ENCODE measurements at places on chromosomes 7 and 10. TPM values are rescaled to one million over a fixed set of nuclear protein-coding genes. Genes with fewer than 3 reads are reported as not detected.

GRCh38 chr7:108908456-108908855 is 338.8 kb downstream of the DNAJB9 start:
- no peak for DNase-seq

DNA sequence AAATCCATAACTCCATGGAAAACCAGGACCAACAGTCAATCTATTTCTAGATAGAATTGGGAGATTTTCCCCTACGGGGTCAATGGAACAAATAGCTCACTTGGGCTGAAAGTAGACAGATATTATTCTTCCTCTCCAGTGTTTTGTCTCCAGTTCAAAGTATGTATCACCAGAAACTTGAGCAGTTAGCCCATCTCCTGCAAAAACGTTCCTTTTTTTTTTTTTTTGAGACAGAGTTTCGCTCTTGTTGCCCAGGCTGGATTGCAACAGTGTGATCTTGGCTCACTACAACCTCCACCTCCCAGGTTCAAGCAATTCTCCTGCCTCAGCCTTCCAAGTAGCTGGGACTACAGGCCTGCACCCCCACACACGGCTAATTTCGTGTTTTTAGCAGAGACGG is 390.0 kb upstream of the AUTS2 start:
- DNase-seq: no peak

DNA sequence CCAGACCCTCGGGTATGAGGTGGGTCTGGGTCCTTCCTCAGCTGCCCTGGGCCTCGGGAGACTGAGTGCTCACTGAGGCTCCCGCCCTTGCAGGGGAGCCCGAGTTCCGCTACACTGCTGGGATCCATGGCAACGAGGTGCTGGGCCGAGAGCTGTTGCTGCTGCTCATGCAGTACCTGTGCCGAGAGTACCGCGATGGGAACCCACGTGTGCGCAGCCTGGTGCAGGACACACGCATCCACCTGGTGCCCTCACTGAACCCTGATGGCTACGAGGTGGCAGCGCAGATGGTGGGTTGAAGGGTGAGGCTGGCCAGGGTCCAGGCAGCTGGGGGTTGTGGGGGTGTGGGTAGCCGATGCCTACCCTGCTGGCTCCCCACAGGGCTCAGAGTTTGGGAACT is 7.6 kb downstream of the AEBP1 start:
- DNase-seq: no peak

DNA sequence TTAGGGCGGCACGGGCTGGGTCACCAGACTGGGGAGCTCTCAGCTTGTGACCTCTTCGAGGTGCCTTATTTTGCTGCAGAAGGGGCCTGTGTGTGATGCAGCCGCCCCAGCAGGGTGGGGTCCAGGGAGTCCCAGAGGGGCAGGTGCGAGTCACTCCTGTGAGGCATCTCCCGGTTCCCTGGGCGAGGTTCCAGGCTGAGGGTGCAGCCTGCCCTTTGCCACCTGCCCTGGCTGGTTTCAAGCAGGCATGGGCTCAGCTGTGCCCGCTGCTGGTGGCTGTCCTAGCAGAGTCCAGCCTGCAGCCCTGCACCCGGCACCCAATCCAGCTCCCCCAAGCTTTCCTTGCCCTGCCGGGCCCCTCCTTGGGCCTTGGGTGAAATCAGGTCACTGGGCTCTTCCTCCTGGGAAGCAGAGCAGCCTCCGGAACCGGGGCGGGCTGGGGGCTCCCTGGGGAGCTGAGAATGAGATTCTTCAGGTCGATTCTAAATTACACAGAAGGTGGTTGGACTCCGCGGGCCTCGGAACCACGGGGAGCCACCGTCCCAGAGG is 64.8 kb downstream of the PWWP2B start:
- DNase-seq: no peak

GRCh38 chr10:35017608-35018007 is 72.5 kb downstream of the CUL2 start:
- DNase-seq: no peak

GRCh38 chr10:123126246-123126645 is 9.5 kb upstream of the HMX3 start:
- DNase-seq: no peak

- peak; percentile 85 for DNase-seq
These were observed 442 bp upstream of the LZTS2 start for GRCh38 chr10:100998991-100999741.

DNA sequence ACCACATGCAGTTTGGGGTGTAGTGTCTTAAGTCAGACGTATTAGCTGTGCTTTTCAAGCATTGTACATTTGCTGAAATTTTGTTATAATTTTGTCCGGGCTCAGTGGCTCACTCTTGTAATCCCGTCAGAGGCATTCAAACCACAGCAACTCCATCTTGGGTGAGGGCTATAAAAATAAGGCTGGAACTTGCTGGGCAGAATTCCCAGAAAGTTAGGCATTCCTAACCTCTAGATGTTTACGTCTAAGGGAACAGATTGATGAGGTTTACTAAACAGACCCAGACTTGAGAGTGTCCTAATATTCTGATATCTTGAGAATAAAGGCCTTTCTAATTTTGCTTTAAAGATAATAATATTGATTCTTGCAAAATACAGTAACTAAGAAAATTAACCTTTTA is 957.8 kb downstream of the NXPH1 start:
- no peak for DNase-seq

DNA sequence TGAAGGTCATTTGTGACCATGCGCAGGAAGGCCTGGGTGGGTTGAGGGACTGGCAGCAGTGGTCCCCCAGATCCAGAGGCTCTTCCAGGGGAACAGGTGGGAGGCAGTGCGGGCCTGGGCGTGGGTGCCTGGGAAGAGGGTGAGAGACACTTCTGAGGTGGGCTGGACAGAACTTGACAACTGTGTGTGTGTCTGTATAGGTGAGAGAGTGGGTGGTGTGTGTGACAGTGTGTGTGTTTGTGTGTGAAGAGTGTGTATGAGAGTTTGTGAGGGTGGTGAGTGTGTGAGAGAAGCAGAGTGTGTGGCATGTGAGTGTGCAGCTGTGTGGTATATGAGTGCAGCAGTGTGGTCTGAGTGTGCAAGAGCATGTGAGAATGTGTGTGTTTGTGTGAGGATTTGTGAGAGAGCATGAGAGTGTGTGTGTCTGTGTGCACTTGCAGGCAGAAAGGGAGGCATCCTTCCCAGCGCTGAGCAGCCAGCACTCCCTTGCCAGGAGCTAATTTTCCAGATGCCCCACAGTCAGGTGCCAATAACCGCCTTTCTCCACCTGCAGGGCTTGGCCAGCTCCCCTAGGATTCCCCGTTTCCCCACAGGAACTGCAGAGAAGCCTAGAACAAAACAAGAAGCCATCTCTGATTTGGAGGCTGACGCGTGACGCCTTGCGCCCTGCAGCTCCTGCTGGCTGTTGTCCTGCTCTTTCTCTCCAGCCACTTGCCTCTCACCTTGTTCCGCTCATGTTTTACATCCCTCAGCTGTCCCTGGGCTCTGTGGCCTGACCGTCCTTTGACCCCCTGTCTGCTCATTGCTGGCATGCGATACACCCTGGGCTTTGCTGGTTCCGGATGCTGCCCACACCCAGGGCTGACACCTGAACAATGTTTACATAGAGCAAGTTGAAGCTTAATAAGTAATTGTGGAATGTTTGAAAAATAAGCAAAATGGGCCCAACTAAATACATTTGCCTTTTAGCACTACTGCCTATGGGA is 88.0 kb downstream of the TMEM178B start:
- DNase-seq: no peak

- no peak for DNase-seq
These were observed 6.2 kb downstream of the GSAP start for GRCh38 chr7:77409739-77410547.

DNA sequence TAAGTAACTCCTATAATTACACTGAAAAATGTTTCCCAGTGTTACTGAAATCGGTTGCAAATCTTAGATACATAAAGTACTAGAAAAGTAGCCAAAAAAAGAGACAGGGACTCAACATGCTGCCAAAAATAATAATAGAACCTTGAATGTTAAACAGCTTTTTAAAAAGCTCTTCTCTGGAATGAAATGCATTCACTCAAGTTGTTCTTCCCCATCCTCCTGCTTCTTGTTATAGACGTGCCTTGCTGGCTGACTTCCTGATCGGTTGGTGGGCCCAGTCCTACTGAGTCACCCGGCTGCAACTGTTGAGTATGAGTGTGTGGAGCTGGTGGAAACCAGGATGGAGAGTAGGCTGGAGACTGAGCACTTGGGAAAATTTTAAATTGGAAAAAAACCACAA is 30.6 kb upstream of the RAPGEF5 start:
- DNase-seq: no peak

DNA sequence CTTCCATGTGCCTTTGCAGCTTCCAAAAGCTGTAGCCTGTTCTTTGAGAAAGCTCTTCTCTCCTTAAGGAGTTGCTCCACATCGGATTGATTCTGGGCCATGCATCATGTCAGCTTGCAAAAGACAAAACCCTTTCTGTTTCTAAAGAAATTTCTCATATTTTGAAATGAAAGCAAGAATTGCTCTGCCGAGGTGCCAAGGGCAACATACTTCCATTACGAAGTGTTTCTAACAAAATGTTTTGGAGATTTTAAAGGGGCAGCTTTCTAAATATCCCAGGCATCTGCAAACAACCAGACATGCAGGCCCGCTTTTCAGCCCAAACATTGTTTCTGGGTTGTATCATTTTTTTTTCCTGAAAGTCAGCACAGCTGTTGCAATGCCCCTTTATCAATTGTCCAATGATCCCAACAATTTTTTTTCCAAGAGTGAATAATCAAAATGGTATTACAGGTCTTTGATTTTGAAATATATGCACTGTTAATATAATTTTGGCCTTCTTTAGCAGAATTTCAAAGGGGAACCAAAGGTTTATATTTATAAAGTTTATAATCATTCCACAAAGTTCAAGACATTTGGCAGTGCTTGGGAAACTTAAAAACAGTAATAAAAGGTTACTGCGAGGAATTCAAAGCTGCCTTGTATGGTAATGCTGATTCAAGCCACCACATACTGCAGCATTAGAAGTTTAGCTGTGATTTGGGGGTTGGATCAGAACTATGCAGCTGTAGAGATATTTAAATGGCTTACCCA is 61.0 kb downstream of the TES start:
- DNase-seq: no peak

DNA sequence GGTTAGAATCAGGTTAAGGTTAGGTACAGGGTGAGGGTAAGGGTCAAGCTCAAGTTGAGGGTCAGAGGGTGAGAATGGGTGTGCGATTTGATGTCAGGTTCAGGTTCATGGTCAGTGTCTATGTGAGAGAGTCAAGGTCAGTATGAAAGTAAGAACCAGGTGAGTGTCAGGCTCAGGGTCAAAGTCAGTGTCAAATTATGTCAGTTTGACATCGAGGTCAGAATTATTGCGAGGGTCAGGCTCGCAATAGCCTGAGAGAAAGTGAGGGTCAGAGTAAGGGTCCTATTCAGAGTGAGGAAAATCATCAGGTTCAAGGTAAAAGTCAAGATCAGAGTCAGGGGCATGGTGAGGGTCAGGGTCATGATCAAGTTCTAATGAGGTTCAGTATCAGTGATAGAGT is 13.0 kb downstream of the MRPS24 start:
- no peak for DNase-seq

GRCh38 chr10:117134306-117135025 is 3.6 kb downstream of the VAX1 start:
- peak; percentile 75 for DNase-seq

- DNase-seq: no peak
These were observed 68.0 kb downstream of the PIP4K2A start for GRCh38 chr10:22646388-22646853.

DNA sequence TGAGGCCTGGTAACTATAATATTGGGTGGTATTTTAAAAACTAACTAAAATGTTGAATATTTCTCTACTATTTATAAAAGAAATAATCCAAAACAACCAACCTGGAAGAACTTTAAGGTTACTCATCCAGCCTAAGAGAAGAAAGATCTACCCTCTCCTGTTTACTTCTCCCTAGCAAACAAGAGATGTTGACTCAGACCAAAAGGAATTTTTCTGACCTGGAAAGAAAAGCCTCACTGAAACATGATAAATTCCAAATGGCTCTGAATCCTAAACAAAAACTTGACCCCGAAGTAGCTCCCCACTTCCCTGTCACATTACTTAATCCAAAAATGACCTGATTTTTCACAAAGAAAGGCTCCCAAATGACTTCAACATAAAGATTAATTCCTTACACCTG is 101.2 kb downstream of the PARD3 start:
- DNase-seq: no peak

DNA sequence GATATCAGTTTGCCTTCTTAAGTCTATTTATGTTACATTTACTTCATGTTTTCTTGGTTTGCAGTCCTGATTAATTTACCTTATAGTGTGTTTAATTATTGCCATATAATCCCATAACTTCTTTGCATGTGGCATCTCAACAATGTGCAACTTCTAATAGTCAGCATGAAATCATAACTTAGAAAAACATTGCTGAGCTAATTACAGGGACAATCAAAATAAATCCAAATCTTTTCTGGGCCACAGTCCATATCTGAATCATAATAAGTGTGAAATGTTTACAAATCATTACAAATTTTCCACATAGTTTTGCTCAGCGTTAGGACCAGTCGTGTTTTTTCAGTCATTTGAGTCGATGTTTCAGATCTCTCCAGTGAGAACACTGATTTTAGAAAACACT is 29.1 kb upstream of the CABCOCO1 start:
- no peak for DNase-seq

Gene VPS26A
- 57.7 TPM for total RNA-seq

Gene CTTNBP2
- total RNA-seq: 6.3 TPM

Gene C10orf143
- total RNA-seq: 5.4 TPM

Gene UPK3BL2
- 16.8 TPM for total RNA-seq

Gene TDRD1
- total RNA-seq: 0.17 TPM

Gene RET
- 0.98 TPM for total RNA-seq

Gene STAG3
- 3.7 TPM for total RNA-seq

Gene EN2
- not detected for total RNA-seq

Gene LIPF
- not detected for total RNA-seq

Measured in upper lobe of left lung (tissue), 6 donors.